Uterine smooth muscle cell (primary cell): ENCODE measurements at places on chromosomes 2 and 18. TPM values are rescaled to one million over a fixed set of nuclear protein-coding genes. Genes with fewer than 3 reads are reported as not detected.

Gene CHRND
- total RNA-seq: not detected in 2 replicates

Gene TFCP2L1
- under 0.01 TPM in 2 replicates for total RNA-seq

Gene ZC3H8
- total RNA-seq: 1.9 and 9.0 TPM in 2 replicates

Gene UGT1A3
- total RNA-seq: not detected in 2 replicates

Gene DNAJC5G
- total RNA-seq: not detected in 2 replicates

Gene STPG4
- 0.12 and 0.44 TPM in 2 replicates for total RNA-seq
